ENCODE measurements at places on chromosomes 2 and 18.
A peak's percentile ranks its signal among the peaks of the same experiment; 100 is the strongest.

DNA sequence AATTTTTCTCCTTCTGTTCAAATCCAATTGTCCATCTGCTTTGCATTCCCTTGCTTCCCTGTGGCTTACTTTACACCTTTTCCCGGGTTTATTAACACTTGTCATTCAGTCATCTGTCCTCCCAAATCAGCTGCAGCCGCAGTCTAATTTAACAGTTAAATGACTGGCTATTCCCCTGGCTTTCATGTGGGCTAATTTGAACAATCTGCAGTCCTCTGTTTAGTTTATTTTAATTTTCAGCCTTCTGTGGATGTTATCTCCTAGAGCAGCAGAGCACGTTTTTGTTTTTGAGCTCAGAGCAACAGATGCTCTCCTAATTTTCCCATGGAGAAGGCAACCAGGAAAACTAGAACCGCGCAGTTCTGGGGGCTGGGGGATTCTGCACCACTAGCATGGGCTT lies 55.0 kb downstream of the MEP1B start:
- DNase-seq, result no peak

DNA sequence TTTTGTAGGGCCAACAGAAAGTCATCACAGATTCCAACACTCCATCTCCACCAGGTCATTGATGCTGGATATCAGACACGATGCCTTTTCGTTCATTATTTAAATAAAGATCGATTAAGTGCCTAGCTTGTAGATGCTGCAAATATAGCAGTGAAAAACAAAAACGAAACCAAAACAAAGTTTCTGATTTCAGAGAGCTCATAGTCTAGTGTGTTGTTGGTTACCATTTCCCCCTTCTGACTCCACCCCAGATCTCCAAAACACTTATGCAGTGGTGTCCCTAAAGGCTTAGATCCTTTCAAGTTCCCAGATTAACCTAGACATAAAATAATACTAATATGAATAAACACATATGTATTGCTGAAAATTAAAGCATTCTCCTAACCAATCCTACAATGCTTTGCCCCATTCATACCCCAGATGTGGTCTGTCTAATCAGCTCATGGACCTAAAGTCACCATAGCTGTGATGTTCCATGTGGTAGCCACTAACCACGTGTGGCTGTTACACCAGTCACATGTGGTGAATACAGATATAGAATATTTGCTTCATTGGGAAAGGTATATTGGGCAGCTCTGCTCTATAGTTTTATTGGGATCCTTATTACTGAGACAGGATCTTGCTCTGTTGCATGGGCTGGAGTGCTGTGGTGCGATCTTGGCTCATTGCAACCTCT lies 787.2 kb downstream of the TDRD15 start:
- DNase-seq, result no peak

GRCh38 chr2:69741229-69741574 lies 732 bp upstream of the ANXA4 start:
- DNase-seq, result no peak

DNA sequence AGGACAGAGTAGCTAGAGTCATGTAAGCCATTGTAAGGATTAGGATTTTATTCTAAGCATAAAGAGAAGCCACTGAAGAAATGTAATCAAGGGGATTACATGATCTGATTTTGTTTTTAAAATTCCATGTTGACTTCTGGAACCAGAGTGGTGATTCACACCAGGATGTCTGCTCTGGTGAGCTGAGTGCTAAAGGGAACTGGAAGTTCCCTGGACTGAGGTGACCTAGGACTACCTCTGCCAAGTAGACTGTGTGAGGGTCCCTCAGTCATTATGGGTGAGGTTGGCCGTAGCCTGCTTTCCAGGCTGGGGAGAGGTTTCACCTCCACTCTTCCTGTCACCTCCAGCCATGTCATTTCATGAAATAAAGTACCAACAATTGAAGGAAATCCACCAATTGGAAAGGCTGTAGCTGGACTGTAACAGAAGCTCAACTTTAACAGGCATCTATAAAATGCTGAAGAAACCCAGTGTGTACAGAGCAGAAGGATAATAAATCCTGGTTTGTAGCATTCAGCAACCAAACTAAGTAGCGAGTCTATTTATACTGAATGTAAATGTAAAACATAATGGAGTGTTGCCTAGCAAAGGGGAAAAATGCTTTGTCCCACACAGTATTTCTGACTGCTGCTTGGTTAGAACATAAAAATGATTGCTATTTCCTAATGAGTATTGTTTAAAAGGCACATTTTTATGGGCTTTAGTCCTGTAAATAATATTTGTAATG lies 507.4 kb upstream of the PKDCC start:
- DNase-seq, result no peak

- no peak for DNase-seq
Observed at GRCh38 chr18:23664674-23665073, 2.0 kb upstream of the ANKRD29 start.

DNA sequence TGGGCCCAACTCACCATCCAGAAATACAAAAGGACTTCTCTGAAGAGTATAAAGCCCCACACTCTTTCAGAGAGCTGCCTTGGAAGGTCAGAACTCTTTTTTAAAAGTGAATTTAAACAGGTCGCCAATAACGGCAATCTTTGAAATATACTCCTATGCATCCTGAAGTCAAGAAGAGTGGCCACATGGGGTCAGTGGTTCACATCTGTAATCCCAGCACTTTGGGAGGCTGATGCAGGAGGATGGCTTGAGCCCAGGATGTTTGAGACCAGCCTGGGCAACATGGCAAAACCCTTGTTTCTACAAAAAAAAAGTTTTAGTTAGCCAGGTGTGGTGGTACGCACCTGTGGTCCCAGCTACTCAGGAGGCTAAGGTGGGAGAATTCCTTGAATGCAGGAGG lies 68.1 kb upstream of the FZD7 start:
- no peak for DNase-seq

DNA sequence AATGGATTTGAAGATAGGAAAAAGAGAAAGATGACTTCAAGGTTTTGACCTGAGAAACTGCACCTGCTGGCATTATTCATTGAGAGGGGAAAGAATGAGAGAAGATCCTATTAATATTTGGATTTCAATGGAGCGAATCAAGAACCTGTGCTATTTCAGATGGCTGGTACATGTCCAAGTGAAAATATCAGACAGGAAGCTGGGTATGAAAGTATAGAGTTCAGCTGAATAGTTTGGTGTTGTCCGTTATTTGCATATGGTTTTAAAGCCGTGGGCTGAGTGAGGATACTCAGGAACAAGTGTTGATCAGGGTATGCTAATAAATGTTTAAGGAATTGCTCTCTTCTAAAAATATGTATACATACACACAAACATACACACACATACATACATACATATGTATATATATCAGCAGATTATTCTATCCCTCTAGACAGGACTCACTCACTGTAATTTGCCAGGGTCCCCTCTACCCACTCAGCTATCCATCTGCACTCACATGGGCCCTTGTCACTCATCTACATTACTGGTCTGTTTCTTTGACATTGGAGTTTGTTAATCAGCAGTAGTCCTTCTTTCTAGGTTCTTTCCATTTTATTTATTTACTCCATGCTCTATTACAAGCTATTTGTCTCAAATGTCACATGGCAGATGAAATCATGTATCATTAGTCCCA lies 33.9 kb upstream of the IKZF2 start:
- no peak for DNase-seq

- DNase-seq, result no peak
Observed at GRCh38 chr2:190099890-190100697, 37.6 kb upstream of the MSTN start.

DNA sequence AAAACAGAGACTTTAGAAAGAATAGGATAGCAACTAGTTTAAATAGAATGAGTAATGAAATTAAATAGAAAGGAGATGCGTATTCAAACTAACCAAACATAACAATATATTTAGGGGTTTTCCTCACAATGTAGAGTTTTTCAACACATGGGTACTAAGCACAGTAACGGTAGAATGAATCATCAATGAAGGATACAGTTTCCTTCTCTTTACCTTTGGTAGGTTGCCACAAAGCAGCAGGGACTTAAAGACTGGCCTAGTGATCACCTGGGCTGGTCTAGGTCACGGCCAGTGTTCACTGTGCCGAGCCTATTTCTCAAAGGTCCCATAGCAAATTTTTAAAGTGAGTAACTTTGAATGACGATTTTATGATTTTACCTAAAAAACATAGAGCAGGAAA lies 311.7 kb downstream of the XIRP2 start:
- no peak for DNase-seq

DNA sequence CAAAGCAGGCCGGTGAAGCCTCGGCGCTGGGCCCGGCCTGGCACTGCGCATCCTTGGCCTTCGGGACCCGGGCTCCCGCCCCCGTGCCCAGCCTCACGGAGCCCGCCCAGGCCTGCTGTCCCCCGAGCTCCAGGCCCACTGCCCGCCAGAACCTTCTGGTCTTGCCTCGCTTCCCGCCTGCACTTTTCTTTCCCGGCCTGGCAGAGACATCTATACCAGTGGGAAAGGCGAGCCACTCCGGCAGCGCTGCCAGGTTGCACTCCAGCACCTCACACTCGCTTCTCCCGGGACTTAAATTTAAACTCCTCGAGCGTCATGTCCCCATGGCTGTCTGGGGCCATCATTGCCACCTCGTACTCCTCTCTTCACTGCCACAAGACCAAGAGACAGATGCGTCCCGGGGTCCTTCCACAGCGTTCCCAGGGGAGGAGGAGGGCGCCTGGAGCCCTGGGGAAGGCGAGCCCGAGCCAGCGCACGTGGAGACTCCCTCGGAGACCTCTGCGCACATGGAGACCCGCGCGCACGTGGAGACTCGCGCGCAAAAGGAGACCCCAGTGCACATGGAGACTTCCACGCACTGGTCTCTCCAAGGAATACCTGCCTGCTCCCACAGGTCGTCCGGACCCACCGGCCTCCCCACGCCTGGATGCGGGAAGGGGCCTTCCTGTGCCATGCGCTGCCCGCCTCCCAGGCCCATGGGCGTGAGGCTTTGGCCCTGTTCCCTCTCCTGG lies 253.1 kb upstream of the SALL3 start:
- DNase-seq, result no peak

DNA sequence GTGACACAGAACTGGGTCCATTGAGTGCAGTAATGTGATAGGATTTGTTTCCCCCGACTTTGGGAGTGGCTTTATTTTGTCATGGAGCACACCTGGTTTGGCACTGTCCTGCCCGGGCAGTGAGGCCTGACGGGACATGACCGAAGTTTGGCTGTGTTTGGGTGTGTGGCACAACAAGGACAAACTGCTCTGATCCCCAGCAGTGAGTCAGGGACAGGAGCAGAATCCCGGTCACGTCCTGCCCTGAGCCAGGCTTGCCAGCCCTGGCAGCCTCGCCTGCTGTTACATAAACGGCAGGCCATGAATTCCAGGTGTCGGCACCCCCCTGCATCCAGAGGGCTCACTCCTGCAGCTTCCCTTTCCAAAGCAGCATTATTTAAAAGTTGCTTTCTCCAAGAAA lies 45.7 kb downstream of the IMPA2 start:
- no peak for DNase-seq

DNA sequence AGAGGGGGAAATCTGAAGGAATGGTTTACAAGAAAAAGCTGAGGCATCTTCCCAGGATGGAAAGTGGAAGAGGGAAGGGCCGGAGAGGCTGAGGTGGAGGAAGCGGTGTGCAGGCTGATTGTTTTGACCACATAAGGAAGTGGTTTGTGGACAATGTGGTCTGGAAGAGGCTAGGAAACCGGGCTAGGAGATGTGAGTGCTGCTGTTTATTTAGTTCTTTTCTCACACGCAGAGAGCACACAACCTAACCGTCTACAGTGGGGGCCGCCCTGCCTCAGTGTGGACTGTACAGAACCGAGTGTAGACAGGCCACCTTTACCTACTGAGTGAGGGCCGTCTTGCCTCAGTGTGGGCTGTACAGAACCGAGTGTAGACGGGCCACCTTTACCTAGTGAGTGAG lies 251.7 kb upstream of the PXDN start:
- no peak for DNase-seq

DNA sequence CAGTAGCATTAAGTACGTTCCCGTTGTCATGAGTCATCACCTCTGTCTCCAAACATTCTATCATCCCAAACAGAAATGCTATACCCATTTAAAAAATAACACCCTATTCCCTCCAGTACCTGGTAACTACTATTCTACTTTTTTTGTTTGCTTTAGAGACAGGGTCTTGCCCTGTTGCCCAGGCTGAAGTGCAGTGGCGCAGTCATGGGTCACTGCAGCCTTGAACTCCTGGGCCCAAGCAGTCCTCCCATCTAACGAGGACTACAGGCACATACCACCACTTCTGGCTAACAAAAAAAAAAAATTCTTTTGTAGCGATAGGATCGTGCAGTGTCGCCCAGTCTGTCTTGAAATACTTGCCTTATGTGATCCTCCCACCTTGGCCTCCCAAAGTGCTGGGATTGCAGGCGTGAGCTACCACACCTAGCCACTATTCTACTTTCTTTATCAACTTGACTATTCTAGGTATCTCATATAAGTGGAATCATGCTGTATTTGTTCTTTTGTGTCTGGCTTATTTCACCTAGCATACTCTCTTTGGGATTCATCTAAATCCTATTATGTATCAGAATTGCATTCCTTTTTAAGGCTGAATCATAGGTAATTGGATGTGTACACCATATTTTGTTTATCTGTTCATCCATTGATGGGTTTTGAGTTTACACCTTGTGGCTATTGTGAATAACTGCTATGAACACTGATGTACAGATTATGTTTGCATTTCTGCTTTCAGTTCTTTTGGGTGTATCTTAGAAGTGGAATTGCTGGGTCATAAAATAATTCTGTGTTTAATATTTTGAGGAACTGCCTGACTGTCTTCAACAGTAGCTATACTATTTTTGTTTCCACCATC lies 14.4 kb downstream of the ZCCHC2 start:
- DNase-seq, result no peak

- no peak for DNase-seq
Observed at GRCh38 chr2:6977113-6977741, 60.0 kb downstream of the RNF144A start.

DNA sequence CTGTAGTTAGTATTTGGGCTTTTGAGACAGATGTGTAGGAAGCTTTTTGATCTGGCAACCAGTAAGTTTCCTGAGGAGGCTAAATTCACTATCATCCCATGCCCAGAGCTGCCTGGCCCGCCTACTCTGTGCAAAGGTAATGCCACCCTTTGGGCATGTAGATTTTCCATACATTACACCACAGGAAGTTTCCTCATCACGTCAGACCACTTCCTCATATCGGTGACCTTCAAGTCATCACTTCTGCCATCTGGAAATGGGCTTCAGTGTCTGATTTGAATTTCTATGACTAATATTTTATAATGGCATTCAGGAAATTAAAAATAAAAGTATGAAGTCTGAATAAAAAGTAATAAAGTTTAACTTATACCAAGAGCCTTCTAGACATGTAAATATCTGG lies 825.4 kb downstream of the DCDC2C start:
- DNase-seq, result no peak

GRCh38 chr2:84888401-84889276 lies 7.8 kb upstream of the TRABD2A start:
- DNase-seq, result peak; percentile 38

DNA sequence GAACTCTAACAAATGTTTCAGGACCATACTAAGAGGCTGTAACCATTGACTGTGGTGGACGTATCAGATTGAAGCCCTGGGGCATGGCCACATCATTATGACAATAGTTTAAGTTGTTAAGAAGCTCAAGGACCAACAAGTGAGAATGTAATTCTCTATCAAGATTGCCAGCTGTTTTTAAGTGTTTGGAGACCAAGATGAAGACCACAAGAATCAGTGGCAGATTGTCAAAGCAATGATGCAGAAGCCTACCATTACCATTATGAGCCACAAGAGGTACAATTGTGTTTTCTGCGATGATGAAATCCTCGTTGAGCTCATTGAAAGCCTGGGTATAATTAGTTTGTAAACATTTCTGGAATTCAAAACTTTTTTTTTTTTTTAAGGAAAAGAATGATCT lies 261.1 kb upstream of the ZEB2 start:
- no peak for DNase-seq
